ENCODE measurements at places on chromosomes 12 and 14.

- no peak for DNase-seq
These were observed 553 bp downstream of the CNPY2 start for GRCh38 chr12:56315249-56315621.

GRCh38 chr12:12202105-12202504, 64.7 kb downstream of the LRP6 start:
- DNase-seq: no peak

DNA sequence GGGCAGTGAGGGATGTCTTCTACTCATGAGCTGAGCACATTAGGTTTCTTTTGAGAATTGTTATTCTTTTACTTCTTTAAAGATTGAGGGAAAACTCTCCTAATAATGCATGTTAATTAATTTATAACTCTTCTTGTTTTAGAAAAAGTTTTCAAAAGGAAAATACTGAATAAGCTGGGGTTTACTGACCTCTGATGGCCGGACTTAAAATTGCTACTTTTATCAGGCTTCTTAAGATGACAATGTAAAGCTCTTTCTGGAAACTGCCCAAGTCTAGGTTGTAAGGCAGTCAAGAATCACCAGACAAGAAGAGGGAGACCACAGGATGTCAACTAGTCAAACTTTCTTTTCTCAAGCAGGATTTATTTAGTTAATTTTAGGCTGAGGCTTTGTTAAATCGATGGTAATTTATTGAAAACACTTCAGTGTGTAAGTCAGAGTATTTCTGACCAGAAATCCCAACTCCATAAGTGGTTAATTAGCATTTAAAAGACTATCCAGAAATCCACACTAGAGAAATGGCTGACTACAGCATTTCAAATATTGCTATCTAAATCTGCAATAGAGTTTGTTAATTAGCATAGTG, 82.1 kb downstream of the AVPR1A start:
- DNase-seq: peak; percentile 75

DNA sequence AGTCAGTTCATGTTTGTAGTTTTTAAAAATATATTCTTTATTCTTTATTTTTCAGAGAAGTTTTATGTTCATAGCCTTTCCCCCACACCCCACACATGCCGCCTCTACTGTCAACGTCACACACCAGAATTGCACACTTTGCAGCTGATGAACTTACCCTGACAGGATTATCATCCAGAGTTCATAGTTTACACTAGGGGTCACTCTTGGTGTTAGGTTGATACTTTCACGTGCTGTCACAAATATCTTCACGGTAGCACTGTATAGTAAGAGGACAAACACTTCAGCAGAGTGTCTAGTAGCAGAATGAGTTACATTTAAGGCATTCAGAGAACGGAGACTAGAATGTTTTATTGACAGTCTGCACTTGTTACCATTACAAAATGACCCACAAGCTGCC, 5.1 kb downstream of the DPPA3 start:
- no peak for DNase-seq

DNA sequence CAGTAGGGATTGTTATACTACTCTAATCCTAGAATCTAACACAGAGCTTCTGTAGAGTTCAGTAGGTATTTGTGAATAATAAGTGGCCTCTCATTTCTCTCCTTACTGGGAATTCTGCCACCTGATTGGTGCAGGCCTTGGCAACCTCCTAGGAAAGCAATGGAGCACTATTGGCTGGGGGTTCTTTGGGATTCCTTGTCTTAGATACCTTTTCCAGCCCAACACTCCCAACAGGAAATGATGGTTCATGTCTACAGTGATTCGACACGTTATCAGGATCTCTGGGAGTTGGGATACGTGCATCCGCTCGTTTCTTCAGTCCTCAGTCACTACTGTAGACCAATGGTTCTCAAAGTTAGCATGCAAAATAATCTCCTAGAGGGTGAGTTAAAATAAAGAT, 67.4 kb downstream of the ELK3 start:
- DNase-seq: peak; percentile 20

DNA sequence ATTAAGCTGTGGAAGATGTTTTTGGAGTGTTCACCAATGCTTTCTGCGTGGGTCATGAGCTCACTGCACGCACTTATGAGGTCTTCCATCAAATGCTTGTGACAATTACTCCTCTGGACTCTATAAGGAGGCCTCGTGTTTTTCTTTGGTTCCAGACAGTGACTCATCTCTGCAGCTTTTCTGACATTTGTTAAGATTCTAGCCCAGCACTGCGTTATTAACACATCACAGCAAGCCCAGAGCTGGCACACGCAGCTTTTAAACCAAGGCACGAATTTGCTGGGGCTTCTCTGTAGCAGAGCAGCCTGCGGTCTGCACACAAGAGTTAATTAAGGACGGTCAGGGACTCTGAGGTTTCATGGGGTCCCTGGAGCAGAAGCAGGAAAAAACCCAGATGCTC, 16.9 kb downstream of the MEG3 start:
- peak; percentile 95 for DNase-seq

- DNase-seq: peak; percentile 53
These were observed 219.7 kb downstream of the SLC25A21 start for GRCh38 chr14:36952689-36953088.

DNA sequence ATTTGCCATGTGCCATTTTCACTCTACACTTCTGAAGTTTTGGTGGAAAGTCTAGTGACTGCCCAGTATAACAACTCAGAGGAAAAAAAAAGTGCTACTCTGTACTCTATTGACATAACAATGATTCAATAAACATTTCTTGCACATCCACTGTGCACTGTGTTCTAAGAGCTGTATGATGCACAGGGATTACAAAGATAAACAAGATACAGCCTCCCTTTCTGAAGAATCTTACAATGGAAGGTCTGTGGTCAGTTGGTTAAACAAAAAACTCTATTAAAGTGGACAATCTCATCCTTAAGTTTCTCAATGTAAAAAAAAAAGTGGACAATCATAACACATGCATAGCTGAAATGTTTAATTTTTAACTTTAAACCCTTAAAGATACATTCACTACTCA, 105.7 kb upstream of the RASSF8 start:
- peak; percentile 95 for DNase-seq

DNA sequence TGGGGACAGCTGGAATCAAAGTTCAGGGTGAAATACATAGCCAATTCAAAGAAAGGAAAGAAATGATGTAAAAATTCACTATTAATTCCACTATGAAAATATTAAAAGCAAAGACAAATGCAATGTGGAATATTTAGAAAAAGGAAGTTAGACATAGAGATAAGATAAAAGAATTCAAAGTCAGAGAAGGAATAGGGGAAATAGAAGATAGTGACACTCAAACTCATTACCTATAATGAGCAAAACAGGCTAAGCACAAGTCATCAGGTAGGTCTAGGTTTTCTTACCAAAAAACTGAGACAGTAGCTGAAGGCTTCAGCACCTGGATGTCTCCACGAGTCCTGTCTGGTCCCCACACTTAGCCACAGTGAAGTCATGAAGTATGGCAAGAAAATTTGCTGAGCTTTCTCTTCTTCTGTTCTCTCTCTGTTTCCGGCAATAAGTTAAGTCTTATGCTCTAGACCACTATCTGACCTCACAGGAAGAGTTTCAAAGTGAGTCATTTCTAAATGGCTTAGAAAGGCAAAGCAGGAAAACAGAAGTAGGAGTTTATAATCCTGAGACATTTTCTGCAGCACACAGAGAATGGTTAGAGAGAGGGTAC, at the start of gene C3AR1:
Gene C3AR1, minus strand, starts transcription at position 369 of the 604 bp plus-strand sequence. CDS start 6,174 bp downstream, outside the sequence.
- DNase-seq: peak; percentile 79

DNA sequence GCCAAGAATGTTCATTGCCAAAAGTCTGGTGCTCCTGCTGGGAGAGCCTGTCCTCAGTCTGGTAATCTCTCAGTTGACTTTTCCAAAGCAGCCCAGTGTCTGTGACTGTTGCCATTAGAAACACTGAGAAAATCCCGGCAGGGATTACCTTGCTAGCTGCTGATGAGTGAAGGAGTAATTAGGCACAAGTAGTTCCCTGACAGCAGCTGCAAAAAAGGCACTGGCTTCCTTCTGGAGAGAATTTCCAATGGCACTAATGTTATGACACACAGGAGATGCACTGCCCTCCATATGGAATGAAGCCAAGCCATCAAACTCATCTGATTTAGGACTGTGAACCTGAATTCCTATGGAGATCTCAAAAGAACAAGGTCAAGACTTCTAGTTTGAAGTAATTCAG, 1321.2 kb upstream of the SEL1L start:
- DNase-seq: no peak

DNA sequence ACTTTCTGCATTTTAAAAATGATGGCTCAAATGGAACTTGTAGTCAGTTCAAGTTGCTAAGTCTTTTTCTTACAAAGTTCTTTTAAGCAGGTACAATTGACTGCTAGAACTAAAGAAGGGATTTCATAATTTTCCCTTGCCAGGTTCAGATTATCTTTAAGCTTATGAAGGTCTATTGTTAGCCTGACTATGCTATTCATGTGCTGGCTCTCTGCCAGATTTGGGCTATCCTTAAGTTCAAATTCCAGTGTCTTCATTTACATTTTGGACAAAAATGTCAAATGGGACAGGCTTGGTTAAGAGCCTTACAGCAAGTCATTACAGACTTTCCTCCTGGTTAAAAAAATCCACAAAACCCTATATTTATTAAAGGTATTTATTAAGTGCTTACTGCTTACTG, 42.3 kb downstream of the INSM2 start:
- peak; percentile 6 for DNase-seq

DNA sequence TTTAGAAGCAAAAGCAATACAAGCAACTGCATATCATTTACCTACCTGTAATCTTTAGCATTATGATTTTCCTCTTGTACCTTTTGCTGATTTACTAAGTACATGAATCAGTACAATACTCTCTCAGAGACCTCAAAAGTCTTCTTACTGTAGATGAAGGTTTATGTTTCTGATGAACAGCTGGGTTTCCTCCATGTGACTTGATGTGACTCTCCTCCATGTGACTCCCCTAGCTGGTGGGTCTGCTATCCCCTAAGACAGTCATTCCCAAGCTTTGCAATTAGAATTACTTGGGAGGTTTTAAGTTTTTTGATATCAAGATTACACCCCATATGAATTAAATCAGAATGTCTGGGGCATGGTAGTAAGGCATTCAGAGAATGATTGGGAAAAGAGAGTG, 32.0 kb upstream of the ABCC9 start:
- no peak for DNase-seq

GRCh38 chr12:32305163-32305562, 94.2 kb upstream of the FGD4 start:
- DNase-seq: peak; percentile 50

- DNase-seq: no peak
These were observed 46.1 kb upstream of the SYT1 start for GRCh38 chr12:78818487-78818886.

GRCh38 chr12:119068129-119068856, 87.0 kb downstream of the SRRM4 start:
- DNase-seq: no peak

DNA sequence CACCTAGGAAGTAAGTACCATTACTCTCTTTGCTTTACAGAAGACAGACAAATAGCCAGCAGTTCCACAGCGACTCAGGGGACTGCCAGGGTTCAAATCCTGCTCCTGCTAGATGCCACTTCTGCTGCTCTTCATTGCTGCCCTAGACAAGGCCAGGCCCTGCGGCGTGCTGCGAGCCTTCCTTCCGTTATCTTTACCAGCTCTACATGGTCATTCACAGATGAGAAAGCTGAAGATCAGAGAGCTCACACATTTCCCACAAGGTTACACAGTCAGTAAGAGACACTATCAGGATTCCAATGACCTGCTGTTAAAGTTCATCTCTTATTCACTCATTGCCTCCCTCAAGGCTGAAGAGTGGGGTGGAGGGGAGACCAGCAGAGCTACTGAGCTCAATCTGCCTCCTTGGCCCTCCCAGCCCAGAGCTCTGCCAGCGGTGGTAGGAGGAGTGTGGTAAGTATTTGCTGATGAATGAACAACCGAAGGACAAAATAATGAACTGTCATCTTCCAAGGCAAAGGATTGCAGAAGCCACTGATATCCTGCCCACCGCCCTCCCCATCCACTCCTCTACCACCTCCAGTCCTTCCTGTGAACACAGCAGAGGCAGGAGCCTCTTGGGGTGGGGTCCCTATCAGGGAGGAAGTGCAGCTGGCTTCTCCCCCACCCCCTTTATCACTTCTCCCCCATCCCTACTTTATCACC, 14.6 kb upstream of the HDAC7 start:
- DNase-seq: no peak

GRCh38 chr12:106301611-106302321, 767 bp upstream of the TCP11L2 start:
- DNase-seq: peak; percentile 64

DNA sequence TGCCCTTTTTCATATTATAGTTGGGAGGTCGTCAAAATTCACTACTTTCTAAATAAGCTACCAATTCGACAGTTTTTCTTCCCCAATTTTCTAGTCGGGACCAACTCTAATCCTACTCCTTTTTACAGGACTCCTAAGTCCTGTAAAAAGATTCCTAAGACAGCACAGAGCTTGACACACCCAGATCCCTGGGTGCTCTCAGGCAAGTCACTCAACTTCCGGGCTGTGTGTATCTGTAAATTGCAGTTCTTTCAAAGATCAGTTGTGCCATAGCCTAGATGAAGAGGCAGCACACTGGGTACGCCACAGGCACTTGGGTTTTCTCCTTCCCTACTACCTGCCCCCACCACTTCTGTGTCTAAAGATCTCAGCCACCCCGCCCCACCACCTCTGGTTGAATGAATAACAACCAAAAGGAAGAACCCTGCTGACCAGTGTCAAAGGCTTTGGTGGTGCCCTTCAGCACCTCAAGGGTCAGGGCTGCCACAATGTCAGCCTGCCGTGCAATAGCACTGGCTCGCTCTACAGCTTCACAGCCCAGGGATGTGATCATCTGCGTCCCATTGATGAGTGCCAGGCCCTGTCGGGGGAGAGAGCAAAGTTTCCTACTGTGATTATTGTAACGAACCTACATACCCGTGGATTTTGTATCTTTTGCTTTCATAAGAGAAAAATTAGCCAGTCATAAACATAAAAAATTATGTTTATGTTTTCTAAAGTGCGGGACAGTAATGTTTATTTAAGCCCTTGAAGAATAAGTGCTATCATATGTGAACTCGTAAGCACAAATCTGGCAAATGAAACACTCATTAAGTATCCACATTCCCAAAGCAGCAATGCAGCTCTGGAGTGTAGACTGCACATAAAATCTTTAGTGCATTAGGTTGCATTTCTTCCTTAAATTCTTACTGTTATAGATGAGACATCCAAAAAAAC, 9.2 kb downstream of the HAL start:
- no peak for DNase-seq

- DNase-seq: no peak
These were observed 15.8 kb upstream of the ATP5F1B start for GRCh38 chr12:56661560-56661959.

- no peak for DNase-seq
These were observed 71.0 kb upstream of the CPSF6 start for GRCh38 chr12:69168363-69168762.

All from IMR-90 (cell line).